Fibroblast of skin of left biceps (primary cell): ENCODE measurements at places on chromosomes 12 and 14.

DNA sequence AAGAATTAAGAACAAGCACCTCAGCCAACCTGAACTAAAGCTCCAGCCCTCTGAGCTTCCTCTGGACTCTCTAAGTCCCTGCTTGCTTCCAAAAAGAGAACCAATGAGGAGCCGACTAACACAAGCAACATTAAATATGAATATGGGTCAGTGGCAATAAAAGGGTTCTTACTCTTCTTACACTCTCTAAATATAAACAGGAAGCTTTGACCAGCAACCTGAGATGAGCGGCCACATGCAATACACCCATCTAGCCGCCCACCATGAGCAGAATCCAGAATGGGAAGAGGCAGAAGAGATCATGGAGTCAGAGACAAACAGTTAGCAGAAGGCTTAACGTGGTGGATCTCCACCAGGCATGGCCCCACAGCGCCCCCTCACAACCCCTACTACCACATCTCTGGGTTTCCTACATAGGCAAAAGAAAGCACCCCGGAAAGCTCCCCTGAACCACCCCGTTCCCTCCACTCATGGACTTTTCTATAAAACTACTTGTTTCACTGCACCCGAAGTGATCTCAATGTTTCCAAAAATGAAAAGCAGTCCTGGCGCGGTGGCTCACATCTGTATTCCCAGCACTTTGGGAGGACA, 59.4 kb downstream of the TTC7B start:
- no peak for DNase-seq

- DNase-seq: no peak
Observed at GRCh38 chr14:69077841-69078240, 75.1 kb downstream of the DCAF5 start.

GRCh38 chr14:22460461-22461195, 128.4 kb downstream of the DAD1 start:
- DNase-seq: no peak

- DNase-seq: no peak
Observed at GRCh38 chr14:69663300-69663643, 51.9 kb downstream of the SUSD6 start.

- no peak for DNase-seq
Observed at GRCh38 chr12:58977476-58977875, 57.2 kb upstream of the LRIG3 start.

DNA sequence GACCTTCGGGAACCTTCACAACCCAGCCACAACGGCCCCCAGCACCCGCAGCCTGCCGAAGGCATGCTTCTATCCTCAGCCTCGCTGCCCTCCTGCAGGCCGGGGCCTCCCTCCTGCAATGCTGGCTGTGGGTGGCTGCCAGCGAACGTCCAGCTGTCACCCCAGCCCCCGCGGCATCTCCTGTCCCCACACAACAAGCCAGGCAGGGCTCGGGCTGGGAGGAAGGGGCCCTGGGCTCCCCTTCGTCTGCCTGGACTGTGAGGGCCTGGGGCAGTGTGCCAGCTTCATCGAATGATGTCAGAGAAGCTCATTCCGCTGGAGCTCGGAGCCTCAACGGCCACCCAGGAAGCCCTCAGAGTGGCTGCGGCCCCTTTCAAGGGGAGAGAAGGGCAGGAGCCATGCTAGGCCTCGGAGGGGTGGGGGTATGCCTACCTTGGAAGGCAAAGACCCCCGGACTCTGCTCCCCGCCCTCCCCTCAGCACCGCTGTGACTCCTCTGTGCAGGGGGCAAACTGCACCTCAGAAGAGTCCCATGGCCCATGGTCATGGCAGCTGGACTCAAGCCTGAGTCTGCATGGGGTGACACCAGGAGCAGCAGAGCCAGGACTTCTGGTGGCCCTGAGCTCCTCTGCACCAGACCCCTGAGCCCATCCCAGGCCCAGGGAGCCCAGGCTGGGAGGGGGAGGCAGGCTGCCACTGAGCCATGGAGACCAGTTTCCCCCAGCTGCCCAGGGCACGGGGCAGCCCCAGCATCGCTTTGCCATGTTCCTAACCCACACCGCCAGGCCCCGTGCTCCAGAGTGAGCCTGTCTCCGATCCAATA, 24.7 kb upstream of the C14orf180 start:
- DNase-seq: no peak

- no peak for DNase-seq
Observed at GRCh38 chr12:67578976-67579661, 69.4 kb upstream of the DYRK2 start.

- DNase-seq: no peak
Observed at GRCh38 chr12:47652521-47653234, 53.2 kb downstream of the RPAP3 start.

DNA sequence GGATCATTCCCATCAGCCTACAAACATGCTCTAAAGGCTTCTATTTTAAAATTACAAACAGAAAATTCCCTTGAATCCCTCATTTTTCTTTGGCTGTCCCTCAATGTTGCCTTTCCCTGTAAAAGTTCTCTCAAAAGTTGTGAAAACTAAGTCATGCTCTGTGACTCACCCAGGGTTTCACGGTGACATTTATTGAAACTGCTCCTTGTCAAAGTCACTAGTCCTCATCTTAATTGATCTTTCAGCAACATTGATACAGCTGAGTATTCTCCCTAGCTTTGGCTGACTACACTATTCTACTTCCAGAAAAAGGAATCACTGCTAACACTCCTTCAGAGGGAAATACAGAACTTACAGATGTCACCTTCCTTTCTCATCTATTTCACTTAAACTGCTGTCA, 65.7 kb downstream of the ASCL4 start:
- no peak for DNase-seq

GRCh38 chr14:105437723-105438500, 18.3 kb downstream of the MTA1 start:
- DNase-seq: no peak

- no peak for DNase-seq
Observed at GRCh38 chr14:51455041-51455835, 196.5 kb upstream of the FRMD6 start.

DNA sequence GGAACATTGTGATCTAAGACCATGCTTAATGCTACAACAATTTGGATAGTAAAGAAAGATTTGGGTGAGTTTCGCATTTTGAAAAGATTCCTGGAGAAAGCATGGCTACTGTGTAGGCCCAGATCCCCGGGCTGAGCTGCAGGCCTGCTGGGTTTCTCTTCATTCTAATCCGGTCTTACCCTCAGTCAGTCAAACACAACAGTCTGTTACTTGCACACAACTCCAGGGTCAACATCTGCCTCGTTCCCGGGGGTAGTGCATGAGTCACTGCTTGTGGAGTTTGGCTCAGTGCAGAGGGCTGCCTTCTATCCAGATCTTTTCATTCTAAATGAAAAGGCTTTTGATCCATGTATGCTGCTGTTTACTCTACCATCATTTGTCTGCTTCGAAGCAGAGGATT, 60.4 kb upstream of the SEL1L start:
- DNase-seq: no peak

DNA sequence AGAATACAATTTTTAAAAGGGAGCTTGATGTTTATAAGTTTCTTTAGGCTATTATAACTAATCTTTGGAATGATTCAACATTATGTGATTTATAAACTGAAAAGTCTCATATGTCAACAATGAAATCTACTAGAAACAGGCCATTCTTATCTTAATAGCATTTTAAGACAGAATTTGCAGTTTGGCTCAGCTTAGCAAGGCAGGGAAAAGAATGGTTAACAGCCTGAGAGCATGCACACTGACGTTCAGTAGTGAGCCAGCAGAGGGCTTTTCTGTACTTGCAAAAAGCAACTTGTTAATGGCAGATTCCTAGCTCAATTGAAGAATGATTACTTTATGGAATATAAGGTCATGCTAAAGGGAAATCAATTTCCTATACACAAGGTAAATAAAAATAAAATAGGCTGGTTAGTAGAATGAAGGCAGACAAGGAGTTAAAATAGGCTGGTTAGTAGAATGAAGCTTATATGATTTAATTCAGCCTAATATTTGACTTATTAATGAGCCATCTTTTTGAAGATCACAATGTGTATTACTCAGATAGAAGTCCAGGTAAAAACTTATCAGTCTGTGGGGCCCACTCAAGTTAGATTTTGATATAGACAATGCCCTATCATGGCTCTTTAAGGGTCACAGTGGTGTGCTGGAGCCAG, 95.9 kb downstream of the OTOGL start:
- no peak for DNase-seq

GRCh38 chr12:112908548-112908947, 1.8 kb downstream of the OAS1 start:
- no peak for DNase-seq

GRCh38 chr12:32284561-32284960, 114.8 kb upstream of the FGD4 start:
- DNase-seq: no peak

GRCh38 chr12:87618199-87618598, 411.0 kb downstream of the C12orf50 start:
- no peak for DNase-seq

DNA sequence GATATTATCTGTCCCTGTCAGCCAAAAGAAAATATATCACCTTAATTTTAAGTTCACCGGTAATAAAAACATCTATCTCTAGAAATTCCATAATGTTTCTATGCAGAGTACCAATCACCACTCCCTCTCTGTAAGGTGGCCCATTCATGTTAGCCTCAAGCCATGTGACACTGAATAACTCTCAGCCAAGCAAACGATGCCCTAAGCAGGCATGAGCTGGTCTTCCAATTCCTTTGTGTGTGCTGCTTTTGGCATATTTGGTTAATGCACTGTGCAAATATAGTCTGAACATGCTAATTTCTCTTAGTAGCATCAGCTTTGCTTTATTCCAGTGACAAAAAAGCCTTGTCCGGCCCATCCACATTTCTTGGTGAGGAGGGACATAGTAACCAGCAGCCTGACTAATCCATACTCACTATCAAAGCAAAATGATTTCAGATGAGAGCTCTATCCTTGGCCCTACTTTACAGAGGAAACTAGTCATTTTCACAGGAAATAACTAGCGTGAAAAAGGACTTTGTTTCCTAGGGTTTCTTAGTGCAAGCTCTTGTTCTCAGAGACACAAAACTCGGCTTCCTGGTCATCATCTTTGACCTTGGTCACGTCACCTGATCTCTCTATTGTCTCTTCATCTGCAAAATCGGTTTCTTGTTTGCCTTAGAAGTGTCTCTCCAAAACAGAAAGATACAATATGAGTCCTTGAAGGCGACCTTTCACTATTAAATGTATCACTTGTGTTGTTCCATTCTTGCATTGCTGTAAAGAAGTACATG, 59.2 kb upstream of the RTRAF start:
- no peak for DNase-seq

DNA sequence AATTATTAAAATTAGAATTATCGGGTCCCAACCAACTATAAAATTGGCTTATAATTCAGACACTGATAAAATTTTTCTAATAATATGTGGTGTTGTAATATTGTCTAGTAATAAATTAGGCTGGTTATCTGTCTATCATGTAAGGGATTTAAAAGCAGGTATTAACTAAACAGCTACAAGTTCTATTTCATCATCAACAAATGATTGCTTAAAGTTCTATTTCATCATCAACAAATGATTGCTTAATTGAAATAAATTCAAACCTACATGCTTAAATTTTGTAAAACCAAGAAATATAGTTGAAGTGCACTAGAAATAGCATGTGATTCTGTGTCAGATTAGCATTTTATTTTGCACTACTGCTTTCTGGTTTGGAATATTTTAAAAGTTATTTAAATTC, 34.1 kb downstream of the SLCO1A2 start:
- DNase-seq: no peak

DNA sequence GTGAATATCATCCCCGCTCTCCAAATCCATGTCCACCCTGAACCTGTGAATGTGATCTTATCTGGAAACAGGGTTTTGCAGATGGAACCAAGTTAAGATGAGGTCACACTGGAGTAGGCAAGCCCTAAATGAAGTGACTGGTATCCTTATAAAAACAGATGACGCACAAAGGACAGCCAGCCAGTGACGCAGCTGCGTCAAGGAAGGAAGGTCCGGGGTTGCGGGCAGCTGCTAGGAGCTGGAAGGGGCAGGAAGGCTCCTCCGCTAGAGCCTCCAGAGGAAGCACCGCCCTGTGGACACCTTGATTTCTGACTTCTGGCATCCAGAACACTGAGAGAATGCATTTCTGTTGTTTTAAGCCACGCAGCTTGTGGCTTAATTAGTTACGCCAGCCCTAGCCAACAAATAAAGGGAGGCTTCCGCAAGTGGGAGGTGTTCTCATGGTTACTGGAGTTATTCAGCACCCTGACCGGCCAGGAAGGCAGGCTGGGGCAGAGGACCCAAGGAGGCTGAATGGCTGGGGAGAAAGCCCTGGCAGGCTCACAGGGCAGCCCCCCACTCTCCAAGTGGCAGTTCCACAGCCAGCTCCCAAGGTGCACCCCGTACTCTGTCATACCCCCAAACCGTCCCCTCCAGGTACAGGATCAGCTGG, 127.6 kb upstream of the NCOR2 start:
- no peak for DNase-seq

DNA sequence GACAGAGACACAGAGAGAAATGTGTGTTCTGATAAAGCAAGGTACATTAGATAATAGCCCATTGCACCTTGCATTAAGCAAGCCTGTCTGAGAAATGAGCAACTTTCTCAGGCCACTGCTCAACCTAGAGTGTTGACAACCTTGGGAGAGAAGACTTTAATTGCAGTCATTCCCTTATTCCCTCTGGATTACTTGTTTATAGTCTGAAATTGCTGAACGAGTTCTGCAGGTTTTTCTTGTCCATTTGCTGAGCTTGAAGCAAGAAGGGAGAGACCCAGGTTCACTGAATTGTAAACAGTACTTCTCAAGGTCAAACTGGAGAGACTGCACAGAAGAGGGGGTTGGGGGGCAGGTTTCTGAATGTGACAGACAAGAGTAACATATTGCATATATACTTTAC, 159.4 kb upstream of the PLEKHG7 start:
- no peak for DNase-seq

GRCh38 chr12:110697236-110697635, 8.3 kb upstream of the HVCN1 start:
- no peak for DNase-seq

DNA sequence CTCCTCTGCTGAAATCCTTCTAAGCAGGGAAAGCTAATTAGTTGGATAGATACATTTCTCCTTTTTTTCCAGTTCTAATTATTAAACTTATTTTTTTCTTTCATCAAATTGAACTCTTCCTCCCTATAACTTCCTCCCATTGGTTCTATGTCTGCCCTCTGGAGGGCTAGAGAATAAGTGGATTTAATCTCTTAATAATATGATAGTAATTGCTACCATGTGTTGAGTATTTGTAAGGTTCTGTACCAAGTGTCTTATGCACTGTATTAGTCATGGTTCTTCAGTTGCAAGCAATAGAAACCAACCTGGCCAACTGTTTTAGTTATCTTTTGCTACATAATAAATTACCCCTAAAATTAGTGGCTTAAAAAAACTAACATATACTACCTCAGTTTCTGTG, 190.5 kb upstream of the PLXNC1 start:
- no peak for DNase-seq

GRCh38 chr14:26597589-26598080, at the start of gene NOVA1:
TSS of gene NOVA1 (minus strand) at chr14:26598033. CDS start at chr14:26597436, 597 bp downstream.
- DNase-seq: peak; percentile 5

GRCh38 chr12:105301696-105302095, 28.8 kb upstream of the C12orf75 start:
- DNase-seq: no peak

GRCh38 chr12:47192051-47192450, 112.3 kb upstream of the AMIGO2 start:
- no peak for DNase-seq

- DNase-seq: peak; percentile 21
Observed at GRCh38 chr14:29222671-29223268, 456.2 kb downstream of the FOXG1 start.

- DNase-seq: no peak
Observed at GRCh38 chr12:63292471-63293221, 141.6 kb upstream of the AVPR1A start.
